ENCODE measurements at places on chromosomes 3 and 15.

DNA sequence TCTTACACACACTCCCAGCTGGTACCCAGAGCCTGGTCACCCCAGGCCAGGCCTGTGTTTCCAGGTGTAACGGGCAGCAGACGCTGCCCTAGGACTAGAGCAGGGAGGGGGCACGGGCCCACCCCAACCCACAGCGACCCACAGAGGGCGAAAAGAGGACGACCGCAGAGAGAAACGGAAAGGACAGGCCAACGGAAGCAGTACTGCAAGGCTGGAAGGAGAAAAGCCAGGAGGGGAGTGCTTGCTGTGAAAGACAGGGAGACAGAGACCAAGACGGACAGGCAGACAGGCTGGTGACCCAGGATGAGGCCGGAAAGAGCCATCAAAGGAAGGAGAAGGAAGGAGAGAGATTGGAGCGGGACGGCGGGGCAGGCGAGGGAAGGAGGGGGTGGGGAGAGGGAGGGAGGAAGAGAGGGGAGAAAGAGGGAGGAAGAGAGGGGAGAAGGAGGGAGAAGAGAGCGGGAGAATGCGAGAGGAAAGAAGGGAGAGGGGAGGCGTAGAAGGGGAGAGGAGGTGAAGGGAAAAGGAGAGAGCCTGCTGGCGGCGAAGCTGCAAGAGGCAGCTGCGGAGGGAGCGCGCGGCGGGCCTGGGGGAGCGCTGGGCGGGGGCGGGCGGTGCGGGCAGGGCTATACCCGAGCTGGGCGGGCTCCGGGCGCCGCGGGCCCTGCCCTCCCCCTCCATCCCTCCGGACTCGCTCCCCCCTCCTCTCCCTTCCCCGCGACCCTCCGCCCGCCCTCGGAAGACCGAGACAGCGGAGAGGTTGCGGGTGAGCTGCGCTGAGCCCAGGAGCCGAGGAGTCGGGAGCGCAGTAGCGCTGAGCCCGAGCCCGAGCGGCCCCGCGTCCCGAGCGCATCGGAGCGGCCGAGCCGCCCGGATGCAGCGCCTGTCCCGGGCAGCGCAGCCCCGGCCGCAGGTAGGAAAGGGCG is at the start of gene SLC6A1:
SLC6A1 (plus strand) TSS at position 732 of the 926 bp plus-strand sequence. CDS start 24,464 bp downstream, outside the sequence.
- peak; percentile 73 for DNase-seq

- no peak for DNase-seq
Observed at GRCh38 chr3:113499081-113499480, 15.9 kb downstream of the SPICE1 start.

GRCh38 chr3:172247525-172248274 is 200.6 kb downstream of the GHSR start:
- DNase-seq: no peak

DNA sequence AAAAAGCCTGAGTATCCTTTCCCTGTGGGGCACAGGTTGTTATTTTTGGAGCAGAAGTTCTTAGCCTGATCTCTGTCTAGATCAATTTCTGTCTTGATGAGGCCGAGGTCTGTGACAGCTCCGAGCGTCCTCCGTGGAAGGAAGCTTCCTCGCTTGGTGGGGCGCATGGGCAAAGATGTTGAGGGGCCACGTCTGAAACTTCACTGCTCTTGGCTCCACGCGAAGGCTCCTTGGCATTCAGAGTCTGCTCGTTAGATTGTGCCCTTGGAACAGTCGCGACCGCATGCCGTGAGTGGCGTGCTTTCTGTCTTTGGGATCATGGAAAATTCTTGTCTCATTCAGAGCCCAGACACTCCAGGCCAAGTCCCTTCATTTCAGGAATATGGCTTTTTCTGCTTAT is 13.7 kb downstream of the GRK7 start:
- no peak for DNase-seq

- DNase-seq: no peak
Observed at GRCh38 chr3:100400419-100400779, 490 bp downstream of the TOMM70 start.
